Left hindlimb (tissue), 1 donor: ENCODE measurements at places on chromosomes 13 and 19.

- DNase-seq: peak; percentile 77
These were observed 40.8 kb downstream of the BBC3 start for GRCh38 chr19:47190167-47190727.

DNA sequence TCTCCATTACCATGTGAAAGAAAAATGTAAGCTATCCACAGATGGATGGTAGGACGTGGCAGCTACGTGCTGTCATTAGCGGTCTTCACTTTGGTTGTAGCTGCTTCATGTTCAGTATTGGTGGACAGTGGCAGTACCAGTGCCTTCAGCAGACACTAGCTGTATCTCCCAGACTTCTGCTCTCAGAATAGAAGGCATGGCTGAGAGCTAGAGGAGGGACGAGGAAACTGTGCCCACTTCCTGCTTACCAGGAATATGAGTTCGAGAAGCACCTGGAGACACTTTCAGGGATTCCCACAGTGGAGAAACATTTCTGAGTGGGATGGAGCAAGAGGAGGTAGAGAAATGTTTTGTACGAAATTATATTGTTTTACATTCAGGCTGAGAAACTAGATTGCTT is 6.9 kb upstream of the SHISA2 start:
- no peak for DNase-seq

- DNase-seq: peak; percentile 74
These were observed 65.9 kb downstream of the KCNRG start for GRCh38 chr13:50080911-50081678.

GRCh38 chr19:17441241-17442021 is 7.0 kb downstream of the TMEM221 start:
- no peak for DNase-seq

DNA sequence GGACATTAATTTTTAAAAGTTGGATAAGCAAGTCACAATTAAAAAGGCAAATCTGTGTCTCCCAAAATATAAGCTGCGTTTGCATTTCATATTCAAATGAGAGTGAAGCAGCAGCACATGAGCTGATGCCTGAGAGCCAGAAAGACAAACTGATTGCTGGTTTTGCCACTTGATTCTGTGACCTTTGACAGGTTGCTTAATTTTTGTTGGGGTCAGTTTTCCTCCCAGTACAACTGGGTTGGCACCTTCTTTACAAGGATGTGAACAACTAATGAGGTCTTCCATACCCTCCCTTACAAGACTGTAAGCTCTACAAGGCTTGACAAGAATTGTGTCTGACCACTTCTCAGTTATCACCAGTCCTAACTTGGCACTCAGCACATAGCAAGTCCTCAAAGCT is 8.1 kb upstream of the KLF12 start:
- DNase-seq: no peak

GRCh38 chr19:28372576-28373247 is 840.2 kb downstream of the UQCRFS1 start:
- DNase-seq: no peak

- peak; percentile 64 for DNase-seq
These were observed 17.2 kb downstream of the LDLR start for GRCh38 chr19:11106477-11106876.

- DNase-seq: no peak
These were observed 382.8 kb downstream of the FOXO1 start for GRCh38 chr13:40283666-40284065.

DNA sequence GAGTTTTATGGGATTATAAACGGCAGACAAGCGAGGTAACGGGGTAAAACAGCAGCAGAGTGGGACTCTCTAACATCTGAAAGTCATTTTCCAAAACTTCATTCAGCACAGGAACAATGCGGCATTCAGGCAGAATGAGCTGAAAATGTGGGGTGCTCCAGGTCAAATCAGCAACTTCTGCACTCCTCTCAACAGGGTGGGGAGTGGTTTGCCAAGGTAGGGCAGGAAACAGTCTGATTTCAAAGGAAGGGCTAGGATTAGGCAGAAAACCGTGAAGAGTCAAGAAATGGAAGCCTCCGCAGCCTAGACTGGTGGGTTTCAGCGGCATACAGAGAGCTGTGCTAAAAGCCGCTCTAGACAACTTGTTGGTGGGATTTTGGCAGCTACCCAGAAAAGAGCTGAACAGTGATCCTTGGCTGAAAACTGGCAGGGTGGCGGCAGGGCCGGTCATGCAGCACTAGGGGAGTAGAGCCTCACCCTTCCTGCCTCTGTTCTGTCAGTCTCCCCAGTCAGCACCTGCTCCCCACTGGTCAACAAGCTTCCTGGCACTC is 154.2 kb upstream of the KLF12 start:
- peak; percentile 71 for DNase-seq

- DNase-seq: no peak
These were observed 77.8 kb downstream of the TUBGCP3 start for GRCh38 chr13:112510002-112510780.

- no peak for DNase-seq
These were observed 20.6 kb upstream of the WDR18 start for GRCh38 chr19:963486-963951.

GRCh38 chr13:45594227-45594626 is 21.3 kb downstream of the ERICH6B start:
- DNase-seq: no peak

DNA sequence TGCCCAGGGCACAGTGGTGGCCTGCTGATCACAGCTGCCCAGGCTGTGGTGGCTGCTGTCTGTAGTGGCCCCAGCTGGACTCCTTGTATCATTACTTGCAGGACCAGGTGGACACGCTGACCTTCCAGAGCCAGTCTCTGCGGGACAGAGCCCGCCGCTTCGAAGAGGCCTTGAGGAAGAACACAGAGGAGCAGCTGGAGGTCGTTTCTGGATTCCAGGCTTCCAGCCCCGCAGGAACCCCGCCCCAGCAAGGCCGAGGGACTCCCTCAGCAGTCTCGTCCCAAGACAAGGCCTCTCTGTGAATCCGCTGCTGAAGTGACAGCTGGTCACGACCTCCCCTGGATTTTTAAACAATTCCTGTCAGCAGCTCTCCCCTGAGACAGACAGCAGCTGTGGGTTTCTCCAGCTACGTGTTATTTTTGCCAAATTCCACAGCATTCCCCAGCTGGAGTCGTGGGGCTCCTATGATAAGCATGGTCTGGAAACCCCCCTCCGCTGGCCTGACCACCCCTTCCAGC is 98.3 kb downstream of the SLC7A1 start:
- DNase-seq: peak; percentile 88

DNA sequence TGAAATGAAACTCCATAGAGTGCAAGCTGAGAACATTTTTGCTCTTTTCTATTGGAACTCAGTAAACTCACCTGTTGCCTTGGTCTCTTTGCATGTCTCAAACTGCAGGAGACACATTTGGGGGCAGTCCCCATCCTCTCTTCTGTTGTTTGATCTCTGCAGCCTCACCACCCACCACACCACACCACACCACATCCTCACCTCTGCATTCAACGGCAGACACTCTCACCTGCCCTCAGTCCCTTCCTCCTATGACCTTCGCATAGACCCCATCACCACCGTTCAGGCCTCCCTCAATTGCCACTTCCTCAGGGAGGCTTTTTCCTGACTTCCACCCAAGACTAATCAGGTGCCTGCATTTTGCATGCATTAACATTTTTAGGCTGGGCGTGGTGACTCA is 14.4 kb upstream of the TPM4 start:
- DNase-seq: no peak

DNA sequence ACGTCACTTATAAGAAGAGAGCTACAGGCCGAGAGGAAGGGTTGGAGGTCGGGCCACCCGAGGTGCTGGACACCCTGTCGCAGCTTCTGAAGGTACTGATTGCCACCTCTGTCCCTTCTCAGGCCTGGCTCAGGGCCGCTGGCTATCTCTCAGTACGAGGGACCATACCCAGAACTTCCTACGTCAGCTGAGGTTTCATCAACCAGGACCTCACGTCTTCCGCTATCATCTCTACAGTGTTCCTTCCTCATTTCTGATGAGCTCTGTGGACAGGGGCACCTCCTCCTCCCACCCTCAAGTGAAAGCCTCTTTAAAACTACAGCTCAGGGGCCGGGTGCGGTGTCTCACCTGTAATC is 58.2 kb upstream of the USE1 start:
- no peak for DNase-seq

DNA sequence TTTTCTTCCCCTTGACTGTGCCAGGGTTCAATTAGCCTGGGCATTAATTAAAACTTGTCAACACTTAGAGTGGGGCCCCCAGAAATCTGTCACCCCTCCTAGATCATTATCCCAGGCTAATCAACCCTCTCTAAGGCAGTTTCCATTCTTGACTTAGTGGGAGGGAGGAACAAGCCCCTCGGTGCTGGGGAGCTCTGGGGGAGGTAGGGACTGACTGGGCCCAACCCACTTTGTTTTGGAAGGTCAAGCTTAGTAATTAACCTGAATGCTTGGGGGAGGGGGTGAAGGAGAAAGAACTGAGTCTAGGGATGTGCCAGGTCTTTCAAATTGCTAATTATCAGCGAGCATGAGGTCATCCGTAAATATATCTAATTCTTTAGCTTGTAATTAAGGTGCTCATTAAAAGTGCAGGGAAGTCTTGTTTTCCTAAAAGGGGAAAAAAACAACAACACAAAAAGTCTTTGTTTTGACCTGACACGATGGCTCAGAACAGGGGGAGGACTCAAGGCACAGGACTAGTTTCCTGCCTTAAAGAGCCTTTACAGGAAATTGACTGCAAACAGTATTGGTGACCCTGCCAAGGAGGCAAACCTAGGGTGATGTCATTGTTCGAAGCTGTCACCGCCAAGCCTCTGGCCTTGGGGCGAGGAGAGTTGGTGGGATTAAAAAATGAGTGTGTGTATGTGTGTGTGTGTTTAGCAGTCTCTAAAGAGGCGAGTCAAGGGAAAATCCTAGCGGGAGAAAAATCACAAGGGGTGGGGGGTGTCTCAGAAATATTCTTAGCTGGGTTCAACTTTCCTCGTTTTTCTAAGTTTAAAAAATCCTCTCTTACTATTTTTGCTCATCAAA is 19.4 kb downstream of the ACTN4 start:
- peak; percentile 83 for DNase-seq
